T-helper 1 cell (primary cell): ENCODE measurements at places on chromosomes 5 and 9.

- DNase-seq = no peak
Observed at GRCh38 chr5:65307931-65308330, 173.8 kb downstream of the ADAMTS6 start.

DNA sequence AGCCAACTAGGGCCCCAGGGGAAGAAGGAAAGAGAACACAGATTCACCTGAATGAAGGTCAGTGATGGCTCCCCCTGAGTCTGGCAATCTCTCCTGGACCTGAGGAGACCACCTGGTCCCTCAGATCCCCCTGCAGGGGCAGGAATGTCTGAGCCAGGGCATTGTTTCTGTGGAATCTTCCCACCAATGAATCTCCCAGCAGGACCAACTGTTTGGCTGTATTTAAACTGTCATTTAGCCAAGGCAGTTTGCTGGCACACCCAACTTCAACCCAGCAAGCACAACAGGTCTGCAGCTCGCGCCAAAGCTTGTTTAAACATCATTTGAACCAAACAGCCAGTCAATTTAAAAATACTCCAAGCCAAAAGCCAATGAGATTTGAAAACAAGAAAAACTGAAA lies 92.6 kb downstream of the SH3TC2 start:
- DNase-seq = no peak

DNA sequence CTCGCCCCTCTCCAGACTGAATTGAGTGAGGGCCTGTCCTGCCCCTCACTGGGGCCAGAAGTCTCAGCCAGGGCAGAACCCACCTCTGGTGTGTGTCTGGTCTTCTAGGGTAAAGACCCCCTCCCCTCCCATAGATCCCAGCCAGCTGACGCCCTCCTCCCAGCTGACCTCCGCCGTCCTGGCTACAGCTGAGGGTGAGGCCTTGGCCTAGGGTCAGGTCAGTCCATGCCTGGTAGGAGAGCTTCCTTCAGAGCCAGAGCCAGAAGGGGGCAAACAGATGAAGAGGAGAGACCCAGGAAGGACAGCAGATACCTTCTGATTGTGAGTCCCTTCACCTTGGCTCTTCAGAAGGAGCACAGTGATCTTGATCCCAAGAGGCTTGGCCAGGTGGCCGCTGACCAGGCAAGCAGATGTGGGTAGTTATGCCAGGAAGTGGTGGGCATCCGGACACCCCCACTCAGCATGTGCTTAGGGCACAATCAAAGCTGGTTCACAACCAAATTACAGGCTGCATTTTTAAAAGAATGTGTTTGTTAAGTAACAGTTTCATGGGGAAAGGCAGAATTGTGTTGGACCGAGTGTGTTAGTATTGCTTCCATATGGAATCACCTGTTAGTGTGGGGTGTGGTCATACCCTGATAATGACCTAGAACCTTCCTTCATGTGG lies 29.9 kb downstream of the JADE2 start:
- no peak for DNase-seq

- no peak for DNase-seq
Observed at GRCh38 chr5:68699966-68700365, 393.8 kb upstream of the SLC30A5 start.

GRCh38 chr9:126514037-126514821 lies 99.5 kb upstream of the LMX1B start:
- peak; percentile 50 for DNase-seq

GRCh38 chr9:76609285-76610010 lies 150.5 kb downstream of the GCNT1 start:
- DNase-seq = no peak

GRCh38 chr5:87340716-87341115 lies 72.0 kb downstream of the CCNH start:
- DNase-seq = peak; percentile 86

GRCh38 chr5:180180421-180180820 lies 28.6 kb downstream of the RASGEF1C start:
- no peak for DNase-seq

- DNase-seq = no peak
Observed at GRCh38 chr9:82776508-82776907, 286.4 kb downstream of the RASEF start.

- DNase-seq = no peak
Observed at GRCh38 chr9:5478206-5478605, 27.9 kb downstream of the CD274 start.

- no peak for DNase-seq
Observed at GRCh38 chr5:31850981-31851689, 212.2 kb downstream of the PDZD2 start.

- no peak for DNase-seq
Observed at GRCh38 chr5:2134543-2135292, 252.0 kb upstream of the IRX4 start.

DNA sequence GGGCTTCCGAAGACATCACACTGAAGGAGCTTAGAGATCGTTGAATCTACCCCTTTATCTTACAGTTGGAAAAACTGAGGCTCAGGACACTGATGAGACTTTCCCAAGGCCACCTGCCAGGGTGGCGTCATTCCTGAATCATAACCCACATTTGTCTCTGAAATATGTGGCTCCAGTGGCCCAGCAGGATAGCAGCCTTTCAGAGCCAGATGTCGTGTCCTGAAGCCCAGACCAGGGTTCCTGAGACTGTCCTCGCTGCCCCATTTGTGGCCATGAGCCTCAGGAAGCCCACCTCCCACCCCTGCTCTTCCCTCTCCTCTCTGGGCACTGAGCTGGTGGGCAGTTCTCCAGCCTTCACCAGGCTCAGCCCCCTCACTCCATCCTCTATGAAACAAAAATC lies 2.4 kb downstream of the HMCN2 start:
- DNase-seq = no peak

DNA sequence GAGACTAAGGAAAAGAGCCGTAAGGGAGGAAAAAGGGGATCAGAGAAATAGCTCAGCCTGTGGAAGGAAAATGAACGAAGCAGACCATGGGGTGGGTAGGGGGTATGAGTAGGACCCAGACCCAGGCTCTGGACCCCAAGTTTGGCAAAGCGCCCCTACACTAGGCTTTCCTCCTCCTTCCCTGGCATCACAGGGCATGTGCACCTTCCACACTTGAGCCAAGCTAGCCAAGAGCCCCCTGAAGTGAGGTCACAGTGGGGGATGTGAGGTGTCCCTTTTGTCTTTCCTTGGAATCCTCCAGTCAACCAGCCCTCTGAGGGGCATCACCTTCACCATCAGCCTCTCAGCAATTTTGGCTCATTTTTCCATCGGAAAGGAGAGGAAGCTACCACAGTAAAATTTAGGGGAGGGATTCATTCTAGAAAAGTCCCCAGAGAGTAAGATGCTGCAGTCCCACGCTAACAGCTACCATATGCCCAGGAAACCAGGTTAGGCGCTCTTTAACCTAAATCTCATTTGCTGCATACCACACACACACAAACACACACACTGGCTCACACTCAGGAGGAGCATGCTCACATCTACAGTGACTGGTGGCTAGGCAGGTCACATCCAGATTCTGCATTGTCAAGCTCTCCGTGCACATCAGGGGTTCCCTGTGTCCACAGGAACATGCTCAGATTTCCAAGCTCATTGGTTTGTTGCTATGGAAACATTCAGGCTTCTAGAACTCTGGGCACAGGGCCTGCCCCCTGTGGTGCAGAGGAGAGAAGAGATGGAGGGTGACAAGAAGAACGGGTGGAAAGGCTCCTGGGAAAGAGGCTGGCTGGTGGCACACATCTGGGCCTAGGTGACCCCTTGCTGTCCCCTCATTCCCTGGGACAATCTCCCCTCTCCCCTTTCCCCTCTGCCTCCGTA lies 9.9 kb downstream of the REEP2 start:
- no peak for DNase-seq

- DNase-seq = no peak
Observed at GRCh38 chr5:98514215-98514614, 259.2 kb upstream of the RGMB start.

GRCh38 chr5:84445049-84445685 lies 60.5 kb upstream of the EDIL3 start:
- no peak for DNase-seq

- no peak for DNase-seq
Observed at GRCh38 chr5:147520450-147520849, 10.6 kb upstream of the DPYSL3 start.

- no peak for DNase-seq
Observed at GRCh38 chr5:87007737-87008136, 259.9 kb upstream of the RASA1 start.

DNA sequence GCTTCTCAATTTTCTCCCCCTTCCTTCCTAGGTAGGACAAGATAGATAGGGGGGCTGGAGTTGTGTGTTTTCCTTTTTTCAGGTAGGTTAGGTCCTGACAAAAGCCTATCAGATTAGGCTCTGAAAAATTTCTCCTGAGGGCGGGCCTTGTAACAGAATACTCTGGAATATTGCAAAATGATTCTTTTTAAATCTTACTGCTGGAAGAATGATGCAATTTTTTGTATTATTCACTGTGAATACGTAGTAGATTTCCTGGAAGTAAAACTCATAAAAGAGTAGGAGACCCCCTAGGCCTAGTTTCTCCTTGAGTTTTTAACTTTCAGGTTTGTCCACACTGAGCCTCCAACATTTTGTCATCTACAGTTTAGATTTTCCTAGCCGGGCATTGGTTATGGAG lies 1701.8 kb downstream of the EFNA5 start:
- DNase-seq = no peak

- no peak for DNase-seq
Observed at GRCh38 chr9:81614335-81614734, 75.0 kb downstream of the TLE1 start.

- DNase-seq = no peak
Observed at GRCh38 chr9:89122949-89123348, 55.7 kb downstream of the SHC3 start.

DNA sequence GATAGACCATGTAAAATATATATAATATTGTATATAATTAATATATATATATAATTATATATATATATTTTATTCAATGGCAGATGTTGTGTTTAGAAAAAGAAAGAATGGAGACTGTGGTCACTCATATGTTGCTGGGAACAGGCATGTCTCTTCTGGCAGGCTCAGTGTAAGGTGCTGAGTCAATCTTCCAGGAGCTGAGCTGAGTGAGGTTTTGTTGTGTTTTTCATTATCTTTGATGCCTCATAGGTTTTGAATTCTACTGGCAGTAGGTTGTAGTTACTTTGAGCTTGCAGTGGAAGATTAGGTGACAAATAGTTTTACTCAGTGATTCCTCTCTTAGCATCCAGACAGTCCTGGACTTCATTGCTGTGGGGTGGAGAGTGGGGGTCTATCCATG lies 561.3 kb downstream of the IRX1 start:
- DNase-seq = no peak

GRCh38 chr5:142813220-142813619 lies 43.0 kb downstream of the ARHGAP26 start:
- no peak for DNase-seq

- no peak for DNase-seq
Observed at GRCh38 chr9:88310310-88310980, 77.8 kb upstream of the SPIN1 start.

- no peak for DNase-seq
Observed at GRCh38 chr9:649128-650074, 192.1 kb upstream of the DMRT1 start.

- DNase-seq = no peak
Observed at GRCh38 chr9:108443019-108443633, 412.7 kb downstream of the ACTL7B start.

- DNase-seq = no peak
Observed at GRCh38 chr5:35745660-35746059, 111.0 kb upstream of the IL7R start.

DNA sequence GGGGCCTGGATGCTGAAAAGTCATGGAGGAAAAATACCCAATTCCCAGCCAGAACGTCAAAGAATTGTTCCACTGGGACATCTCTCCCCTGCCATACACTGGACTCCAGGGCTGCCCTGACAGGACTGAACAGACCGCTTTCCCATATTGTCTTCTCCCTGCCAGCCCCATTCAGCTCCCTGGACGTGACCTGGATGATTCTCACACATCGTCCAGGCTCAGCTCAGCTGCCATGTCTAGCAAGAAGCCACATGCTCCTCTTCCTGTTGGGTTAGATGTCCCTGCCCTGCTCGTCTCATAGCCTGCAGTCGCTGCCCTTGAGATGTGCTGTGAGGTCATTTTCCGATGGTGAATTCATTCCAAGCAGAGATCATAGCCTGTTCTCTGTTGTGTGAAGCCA lies 37.4 kb downstream of the FOXI1 start:
- no peak for DNase-seq

- DNase-seq = no peak
Observed at GRCh38 chr5:111676466-111676865, 80.5 kb downstream of the NREP start.

DNA sequence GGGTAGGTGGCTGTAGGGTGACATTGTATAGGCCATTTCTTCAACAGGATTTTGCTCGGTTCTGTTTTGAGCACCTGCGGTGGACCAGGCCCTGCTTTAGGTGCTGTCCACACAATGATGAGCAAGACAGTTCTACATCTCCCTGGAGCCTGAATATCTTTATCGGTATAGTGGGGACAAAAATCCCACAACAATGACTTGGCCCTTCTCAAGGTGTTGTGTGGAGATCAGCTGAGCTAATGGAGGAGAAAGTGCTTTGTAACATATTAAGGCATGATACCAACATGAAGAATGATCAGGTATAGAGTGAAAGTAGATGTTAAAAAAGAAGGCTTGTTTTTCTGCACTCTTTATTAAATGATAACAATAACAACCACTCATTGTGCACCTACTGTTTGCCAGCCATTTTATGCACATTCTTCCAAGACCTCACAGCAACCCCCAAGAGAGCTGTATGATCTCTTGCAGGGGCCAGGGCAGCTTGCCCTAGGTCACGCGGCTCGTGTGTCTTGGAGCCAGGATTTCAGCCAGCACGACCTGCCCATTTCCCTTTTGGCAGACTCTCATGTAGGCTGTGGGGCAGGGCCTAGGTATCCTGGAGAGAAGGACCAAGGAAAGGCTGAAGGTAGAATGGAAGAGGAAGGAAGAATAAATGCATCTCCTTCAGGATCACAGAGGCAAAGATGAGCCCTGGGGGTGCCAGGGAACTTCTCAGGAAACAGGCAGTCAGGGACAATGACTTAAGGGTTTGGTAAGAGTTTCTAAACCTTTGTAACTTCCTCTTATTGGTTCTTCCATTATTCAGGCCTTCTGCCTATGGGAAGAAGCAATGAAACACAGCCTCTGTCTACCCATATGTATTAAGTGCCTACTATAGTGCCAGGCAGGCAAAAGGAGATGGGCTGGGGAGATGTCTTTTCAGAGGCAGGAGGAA lies 50.0 kb upstream of the PPARGC1B start:
- no peak for DNase-seq

- DNase-seq = no peak
Observed at GRCh38 chr9:37515620-37516258, 30.0 kb downstream of the POLR1E start.

- DNase-seq = no peak
Observed at GRCh38 chr5:172686111-172686510, 45.0 kb downstream of the NEURL1B start.

DNA sequence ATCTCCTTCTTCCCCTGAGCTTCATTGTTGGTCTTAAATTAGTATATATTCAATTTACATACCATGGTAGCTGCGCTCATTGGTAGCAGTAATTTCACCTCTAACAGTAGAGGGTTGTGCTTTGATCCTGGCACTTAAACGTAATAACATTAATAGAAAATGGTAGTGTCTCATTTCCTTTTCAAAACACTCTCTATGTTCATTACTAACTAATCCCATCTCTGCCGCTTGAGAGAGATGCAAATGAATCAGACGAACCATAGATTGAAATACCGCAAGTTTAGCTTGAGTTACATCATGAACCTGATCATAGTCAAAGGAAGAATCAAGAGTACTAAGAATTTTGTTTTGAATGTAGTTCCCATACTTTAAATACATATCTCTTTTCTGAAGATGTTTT lies 2.2 kb downstream of the THBS4 start:
- no peak for DNase-seq
